ENCODE measurements at places on chromosomes 1 and 21.

DNA sequence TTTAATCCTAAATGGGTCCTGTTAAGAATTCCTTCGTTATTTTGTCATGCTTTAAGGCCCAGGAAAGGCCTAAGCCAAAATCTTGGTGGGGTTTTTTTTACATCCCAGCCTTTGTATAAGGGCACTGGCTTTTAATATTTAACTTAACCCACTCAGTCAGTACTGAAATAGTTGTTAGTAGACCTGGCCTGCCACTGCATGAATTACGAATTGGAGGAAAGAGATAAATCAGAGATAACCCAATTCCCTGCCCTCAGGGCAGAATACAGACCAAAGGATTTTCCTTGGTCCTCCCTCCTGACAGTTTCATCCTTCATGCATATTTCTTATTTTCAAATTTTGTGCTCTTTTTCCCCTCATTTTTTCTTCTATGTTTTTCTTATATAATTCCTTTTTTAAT lies 193.0 kb downstream of the FASLG start:
- no peak for DNase-seq

DNA sequence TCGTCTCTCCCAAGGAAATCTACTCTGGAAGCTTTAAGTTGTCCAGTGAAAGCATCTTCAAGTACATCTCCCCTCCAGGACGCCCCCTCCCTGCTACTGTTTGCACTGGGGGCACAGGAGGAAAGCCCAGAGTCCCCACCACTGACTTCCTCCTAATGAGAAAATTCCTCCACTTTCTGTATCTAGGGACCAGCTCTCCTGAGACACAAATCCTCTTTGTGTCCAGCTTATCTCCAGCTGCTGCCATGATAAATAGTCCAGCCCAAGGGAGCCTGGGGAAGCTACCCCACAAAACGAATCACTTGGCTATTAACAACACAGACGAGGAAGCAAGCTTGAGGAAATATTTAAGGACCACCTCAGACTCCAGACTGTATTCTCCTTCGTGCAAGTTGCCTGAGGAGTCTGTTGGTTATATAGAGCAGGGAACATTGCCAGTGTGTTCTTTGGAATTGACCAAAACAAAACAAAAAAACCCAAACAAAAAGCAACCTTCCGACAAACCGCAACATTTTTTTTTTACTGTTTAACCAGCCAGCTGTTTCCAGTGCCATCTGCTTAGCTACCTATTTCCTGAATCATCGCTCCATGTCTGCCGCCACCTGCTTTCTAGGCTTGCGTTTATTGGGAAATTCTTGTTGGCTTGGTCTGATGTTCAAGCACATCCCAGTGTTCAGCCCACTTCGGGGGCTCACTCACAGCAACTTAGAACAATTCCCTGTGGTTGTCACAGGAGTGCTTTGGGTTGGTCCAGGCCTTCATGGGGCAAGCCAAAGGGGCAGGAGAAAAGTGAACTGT lies 7.7 kb downstream of the C1orf226 start:
- no peak for DNase-seq

DNA sequence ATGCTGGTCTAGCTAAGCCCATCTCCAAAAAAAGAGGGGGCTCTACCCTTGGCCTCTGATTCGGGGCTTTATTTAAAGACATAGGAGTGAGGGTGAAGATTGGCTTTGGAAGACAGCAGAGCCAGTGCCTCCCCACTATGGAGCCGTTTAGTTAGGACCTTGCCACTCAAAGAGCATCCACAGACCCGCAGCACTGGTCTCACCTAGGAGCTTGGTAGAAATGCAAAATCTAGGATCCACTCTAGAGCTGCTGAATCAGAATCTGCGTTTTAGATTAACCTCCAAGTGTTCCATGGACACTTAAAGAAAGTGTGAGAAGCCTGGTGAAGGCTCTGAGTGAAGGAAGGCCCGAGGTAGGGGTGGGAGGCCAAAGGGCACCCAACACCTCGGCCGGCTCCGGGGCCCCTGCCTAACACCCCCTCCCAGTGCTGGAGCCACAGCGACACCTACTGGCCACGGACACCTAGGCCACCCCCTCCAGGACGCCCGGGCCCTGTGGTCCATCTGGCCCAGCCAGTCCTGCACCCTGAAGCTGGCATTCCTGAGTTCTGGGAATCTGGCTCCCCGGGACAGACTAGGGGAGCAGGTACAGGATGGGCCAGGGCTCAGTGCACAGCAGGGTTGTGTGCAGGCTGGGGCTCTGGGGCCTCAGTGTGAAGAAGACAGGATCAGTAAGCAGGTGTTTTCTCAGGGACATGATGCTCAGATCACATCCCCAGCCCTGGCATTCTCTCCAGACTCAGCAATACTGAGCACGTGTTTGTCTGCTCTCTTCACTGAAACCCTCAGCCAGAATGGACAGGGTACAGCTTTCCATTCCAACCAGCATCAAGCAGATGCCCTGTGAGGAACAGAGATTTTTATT lies 79.2 kb downstream of the TMEM53 start:
- DNase-seq: peak; percentile 58

- DNase-seq: no peak
These were observed 28.0 kb downstream of the LYPLAL1 start for GRCh38 chr1:219201656-219202055.

- no peak for DNase-seq
These were observed 297.0 kb downstream of the GPATCH2 start for GRCh38 chr1:217333939-217334338.

DNA sequence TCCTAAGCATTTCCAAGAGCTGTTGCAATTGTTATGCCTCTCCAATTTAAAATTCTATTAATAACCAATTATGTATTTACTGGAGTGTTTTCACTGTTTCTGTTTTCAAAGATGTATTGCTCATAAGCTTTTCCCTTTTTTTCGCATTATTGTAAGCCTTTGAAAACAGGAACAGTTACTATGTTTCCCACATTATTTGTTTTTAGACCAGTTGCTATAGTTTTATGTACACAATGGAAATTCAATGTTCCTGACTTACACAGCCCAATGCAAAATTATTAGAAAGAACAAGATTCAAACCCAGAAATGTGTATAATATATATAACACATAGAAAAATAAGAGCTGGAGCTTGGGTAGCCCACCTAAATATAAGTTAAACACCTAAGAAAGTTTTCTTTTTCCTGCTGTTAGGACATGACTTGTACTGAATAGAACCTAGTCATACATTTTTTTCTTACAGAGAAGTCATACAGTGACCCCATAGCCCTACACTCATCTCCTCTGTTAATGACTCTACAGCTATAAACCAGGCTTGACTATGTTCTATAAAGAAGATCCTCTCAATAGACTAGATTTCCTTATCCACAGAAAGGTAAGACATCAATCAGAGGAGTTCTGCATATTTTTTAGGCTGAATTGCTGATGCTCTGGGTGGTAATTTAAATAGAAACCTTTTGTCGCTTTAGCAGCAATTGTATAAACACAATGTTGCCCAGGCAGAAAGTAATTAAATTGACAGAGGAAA lies 299.6 kb downstream of the USH2A start:
- DNase-seq: no peak

DNA sequence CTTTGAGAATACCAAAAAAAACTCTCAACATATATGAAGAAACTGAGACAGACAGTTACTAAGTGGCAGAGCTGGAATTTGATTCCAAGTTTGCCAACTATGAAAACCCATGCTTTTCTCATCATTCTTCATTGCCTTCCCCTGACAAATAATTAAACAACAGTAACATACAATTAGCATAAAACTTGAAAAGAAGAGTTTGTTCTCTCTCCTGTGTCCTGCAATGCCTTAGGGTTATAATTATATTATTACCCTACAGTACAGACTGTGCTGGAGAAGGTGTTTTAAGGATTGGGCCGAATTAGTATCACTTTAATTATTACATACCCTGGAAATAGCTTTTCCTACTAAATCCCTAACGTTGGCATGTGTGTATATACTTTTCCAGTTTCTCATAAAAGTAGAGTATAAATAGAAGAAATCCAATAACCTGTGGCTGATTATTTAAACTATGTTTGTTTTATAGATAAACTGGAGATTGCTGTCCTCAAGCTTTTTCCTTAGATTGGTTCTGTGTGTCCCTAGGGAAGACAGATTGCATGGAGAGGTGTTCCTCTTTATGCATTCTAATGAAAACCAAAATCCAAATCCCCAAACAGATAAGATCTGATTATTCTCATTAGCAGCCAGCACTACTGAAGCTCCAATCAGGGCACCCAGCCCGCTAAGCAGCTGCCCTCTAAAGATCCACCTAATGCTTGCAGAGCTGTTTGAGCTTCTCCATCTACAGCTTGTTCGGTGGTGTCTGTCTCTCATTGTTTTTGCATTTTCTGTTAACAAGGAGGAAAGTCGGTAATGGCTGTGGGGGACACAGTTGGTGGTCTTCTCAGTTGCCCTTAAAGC lies 156.3 kb downstream of the TM2D1 start:
- no peak for DNase-seq

DNA sequence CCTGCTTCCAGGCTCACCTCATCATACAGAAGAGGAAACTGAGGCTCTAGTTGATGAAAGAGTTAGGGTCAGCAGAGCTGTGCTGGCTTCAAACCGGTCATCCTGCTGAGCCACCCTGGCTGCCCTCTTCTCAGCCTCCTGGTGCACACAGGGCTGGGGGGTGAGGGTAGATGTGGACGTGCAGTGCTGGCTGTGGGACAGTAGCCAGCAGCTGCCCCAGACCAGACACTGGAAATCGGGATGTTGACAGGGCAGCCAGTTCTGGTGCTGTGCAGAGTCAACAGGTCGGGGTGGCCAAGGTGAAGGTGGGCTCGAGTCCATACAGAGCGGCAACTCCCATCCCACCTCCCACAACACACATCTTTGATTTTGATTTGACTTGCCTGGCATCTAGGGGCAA lies 1.5 kb upstream of the CLCNKA start:
- DNase-seq: no peak

DNA sequence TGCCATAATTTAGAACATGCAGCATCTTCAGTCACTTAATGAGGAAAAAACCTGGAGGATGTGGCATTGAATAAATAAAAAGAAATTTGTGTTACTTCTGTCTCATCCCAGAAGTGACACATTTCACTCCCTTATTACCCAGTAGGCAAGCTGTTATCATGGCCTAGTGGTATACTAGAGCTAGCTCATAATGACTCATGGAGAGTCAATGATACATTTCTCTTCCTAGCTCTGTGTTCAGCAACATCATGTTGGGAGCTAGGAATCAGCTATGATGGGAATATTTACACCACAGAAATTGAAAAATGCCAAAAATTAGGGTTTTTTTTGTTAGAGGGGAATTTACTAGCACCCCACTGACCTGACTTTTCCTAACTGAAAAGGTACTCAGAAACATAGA lies 182.7 kb downstream of the HMCN1 start:
- DNase-seq: no peak

GRCh38 chr1:33097762-33098161 lies 16.8 kb downstream of the AZIN2 start:
- DNase-seq: no peak

- peak; percentile 18 for DNase-seq
These were observed 35.1 kb downstream of the SLC2A1 start for GRCh38 chr1:42923367-42924081.

DNA sequence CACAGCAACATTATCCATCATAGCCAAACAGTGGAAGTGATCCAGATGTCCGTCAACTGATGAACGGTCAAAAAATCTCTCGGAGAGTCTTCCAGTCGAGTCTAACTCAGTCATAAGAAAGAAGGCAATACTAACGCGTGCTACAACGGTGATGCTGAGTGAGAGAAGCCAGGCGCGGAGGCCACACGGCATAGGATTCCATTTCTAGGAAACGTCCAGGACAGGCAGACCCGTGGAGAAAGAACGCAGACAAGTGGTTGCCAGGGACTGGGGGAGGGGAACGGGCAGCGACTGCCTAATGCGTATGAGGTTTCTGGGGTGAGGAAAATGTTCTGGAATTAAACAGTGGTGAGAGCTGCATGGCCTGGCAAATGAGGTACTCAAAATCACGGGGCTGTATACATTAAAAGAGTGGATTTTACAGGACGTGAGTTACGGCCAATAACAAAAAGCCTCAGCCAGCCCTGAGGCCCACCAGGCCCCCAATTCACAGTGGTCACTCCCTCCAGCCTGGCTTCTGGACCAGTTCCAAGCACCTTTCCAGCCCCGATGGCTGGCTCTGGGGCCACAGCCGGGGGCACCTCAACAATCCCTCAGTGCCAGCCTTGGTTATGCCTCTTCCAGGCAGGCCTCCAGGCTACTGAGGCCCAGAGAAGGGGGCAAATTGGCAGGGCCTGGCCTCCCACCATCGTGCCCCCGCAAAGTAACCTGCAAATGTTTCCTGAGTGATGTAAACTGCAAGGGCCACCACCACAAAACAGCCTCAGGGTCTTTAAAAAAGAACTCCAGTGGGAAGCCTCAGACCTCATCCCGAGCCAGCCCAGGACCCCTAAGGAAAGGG lies 3.4 kb downstream of the WNT9A start:
- no peak for DNase-seq

Data from effector memory CD4-positive, alpha-beta T cell (primary cell).